NCI-H446 (cell line): ENCODE measurements at places on chromosomes 6 and 20.

DNA sequence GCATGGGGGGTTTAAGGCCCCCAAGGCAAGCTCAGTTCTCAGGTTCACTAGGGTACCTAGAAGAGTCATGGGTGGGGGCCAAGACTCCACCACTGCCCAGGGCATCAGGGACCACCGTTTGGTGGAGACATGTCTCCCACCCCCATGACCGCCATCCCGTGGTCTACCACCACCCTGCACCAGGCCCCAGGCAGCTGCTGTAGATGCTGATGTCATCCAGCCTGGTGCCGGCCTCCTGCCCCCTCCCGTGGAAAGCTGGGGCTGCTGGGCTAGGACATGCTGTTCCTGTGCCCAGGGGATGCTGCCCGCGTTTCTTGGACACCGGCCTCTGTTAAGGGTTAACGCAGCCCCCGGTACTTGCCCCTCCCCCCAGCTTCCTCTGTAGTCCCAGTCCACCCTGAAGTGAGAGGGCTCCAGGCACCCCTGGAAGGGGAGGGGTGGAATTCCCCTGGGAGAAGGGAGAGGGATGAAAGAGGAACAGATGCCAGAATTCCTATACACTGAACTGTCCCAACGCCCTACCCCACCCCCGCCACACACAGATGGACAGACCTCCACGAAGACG lies 587 bp downstream of the IP6K3 start:
- DNase-seq, result no peak

- no peak for DNase-seq
Measured at GRCh38 chr6:146890644-146891434, 292.1 kb downstream of the ADGB start.

GRCh38 chr20:48687117-48687800 lies 140.5 kb downstream of the PREX1 start:
- DNase-seq, result no peak

DNA sequence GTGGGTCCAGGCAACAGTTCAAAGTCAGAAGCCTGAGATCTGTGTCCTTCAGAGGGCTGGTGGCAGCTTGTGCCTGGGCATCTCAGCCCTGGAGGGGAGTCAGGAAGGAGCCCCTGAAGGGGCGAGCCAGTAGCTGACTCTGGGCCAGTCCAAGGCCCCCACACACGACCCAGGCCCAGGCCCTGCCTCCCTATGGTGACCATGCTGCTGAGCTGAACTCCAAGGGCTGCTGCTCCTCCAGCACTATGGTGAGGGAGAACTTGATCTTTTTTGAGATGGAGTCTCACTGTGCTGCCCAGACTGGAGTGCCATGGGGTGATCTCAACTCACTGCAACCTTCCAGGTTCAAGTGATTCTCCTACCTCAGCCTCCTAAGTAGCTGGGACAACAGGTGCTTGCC lies 15.2 kb upstream of the CST3 start:
- DNase-seq, result no peak

- DNase-seq, result no peak
Measured at GRCh38 chr20:12936020-12936419, 72.8 kb upstream of the SPTLC3 start.

DNA sequence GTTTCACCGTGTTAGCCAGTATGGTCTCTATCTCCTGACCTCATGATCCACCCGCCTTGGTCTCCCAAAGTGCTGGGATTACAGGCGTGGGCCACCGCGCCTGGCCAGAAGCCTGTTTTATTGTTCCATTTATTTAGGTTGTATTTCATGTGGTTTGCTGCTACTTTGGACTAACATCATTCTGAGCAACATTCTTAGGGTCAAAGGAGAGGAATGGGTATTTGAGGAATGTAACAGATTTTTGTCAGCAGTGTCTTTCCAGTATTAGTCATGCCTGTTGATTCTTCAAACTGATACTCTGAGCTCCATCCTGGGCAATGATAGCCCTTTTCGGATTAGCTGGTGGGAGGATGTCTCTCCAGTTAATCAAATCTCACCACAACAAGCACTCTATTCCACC lies 213.0 kb upstream of the CITED2 start:
- DNase-seq, result no peak

GRCh38 chr6:84455511-84456029 lies 228.1 kb upstream of the CEP162 start:
- no peak for DNase-seq

DNA sequence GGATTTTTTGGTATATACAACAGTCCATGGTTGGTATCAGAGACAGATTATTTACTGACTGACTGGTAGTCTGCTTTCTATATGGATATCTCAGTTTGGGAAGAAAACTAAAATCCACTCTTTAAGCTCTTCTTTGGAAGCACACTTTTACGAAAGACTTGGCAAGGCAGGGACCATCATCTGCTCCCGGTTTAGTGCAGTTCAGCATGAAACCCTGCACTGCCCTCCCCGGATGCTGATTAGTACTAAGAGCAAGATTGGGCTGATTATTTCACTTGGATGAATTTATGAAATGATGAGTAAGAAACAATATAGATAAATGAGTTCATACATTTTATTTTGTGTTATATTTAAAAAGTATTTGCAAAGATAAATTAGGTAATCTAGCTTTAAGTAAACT lies 56.3 kb downstream of the RGS17 start:
- no peak for DNase-seq

DNA sequence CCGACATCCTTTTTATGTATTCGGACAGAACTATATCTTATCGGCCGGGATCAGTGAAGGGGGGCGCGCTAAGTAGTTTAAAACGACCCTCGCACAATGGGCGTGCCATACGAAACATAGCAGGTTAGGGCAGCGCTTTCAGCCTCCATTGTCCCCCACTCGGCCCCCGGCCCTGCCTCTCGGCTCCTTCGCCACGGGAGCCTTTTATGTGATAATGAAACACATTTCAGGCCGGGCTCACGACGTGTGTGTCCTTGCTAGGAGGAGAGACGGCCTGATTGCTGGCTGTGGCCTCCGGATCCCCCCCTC lies 5.3 kb downstream of the FOXA2 start:
- DNase-seq, result no peak

DNA sequence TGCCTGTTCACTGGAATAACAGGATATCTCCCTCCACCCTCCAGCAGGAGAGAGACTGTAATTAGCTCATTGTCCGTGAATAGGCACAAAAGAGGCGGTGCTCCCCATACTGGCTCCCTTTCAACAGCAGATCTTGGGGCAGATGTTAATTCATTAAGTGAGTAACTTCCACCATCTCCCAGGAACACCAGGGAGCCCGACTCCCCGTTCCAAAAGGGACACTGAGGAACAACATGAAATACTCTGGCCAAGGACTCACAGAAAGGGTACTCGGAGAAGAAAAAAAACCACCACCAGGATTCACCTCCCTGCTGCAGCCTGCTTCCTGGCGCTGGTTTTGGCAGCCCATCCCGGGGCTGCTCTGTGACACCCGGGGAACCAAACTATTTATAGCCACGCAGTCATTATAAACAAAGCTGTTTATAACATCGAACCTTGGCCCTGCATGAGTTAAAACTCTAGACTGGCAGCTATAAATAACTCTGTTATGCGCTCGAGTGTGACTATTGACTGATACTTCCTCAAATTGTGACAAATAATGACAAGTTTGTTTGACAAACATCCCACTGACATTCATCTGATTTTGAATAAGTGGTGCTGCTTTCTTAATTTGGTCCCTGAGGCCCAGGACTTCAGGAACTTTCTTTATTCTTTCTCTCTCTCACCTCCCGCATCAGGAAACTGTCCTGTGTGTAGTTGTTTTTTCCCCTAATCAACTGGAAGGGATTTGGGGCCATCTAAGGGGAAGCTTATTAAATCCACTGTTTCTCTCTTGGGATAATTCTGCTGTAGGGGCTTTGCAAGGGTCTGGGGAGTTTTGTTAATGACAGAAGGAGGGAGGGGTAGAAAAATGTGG lies 521.6 kb downstream of the CD83 start:
- peak; percentile 91 for DNase-seq

DNA sequence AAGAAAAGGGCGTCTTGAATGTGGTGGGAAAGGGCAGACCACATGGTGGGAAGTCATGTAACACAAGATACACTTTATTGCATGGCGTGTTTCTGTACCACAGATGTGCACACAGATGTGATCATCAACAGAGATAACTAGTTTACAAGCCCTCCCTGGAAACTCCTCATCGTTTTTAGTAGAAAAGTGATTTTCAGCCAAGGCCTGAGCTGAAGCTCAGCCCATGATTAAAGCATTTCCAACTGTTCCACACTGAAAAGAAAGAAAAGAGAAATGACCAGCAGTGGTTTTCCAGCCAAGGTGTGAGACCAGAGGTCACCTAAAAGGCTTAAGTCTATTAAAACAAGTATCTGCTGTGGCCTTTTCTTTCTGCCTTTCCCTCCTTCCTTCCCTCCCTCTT lies 463.9 kb upstream of the JAG1 start:
- no peak for DNase-seq

DNA sequence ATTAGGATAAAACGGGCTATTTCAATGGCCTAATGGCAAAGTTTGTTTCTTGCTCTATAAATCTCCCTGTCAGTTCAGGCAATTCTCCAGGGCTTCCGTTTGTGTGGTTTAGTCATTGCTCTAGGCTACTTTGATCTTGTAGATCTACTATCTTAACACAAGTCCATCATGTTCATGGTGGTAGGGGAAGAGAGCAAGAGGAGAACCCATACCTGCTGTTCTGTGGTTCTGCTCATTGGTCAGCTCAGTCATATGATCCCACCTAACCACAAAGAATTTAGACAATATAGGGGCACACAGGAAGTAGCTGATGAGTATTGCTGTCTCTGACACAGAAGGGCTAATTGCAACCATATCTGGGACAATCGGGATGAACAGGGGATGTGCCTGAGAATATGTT lies 4.9 kb upstream of the DEK start:
- no peak for DNase-seq

DNA sequence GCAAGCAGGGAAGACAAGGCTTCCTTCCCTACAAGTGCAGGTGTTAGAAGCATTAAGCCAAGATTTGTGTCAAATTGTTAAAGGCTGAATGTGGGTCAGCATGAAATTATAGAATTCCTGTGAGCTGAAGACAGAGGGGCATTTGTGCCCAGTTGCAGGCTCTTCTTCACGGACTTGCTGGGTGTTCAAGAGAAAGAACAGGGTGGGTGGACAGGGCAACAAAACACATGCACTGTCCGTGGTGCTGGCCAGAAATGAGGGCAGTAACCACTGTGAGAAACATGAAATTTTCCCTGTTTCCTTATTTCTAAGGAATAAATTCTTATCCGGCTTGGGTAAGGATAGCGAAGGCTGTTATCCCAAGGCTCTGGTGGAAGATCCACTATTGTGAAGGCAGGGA lies 579.5 kb upstream of the HTR1E start:
- no peak for DNase-seq

- no peak for DNase-seq
Measured at GRCh38 chr6:3291987-3292386, 33.2 kb downstream of the PSMG4 start.

DNA sequence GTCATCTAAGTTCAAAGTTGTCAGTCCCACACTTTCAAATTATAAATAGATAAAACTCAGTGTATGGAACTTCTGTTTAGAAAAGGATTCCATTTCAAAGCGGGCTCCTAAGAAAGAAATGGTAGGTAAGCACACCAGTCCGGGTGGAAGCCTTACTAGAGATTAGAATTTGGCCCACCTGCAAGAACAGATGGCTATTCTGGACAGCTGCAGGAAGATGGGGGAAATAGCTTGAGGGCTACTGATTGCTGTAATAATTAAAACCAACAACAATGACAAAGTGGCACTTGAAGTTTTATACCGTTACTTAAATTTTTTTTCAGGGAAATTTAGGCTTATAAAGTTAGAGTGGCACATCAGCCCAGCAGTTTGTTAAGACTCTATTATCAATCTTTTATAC lies 83.3 kb downstream of the HIVEP2 start:
- DNase-seq, result no peak

GRCh38 chr6:137136065-137136464 lies 37.4 kb downstream of the IL22RA2 start:
- no peak for DNase-seq

DNA sequence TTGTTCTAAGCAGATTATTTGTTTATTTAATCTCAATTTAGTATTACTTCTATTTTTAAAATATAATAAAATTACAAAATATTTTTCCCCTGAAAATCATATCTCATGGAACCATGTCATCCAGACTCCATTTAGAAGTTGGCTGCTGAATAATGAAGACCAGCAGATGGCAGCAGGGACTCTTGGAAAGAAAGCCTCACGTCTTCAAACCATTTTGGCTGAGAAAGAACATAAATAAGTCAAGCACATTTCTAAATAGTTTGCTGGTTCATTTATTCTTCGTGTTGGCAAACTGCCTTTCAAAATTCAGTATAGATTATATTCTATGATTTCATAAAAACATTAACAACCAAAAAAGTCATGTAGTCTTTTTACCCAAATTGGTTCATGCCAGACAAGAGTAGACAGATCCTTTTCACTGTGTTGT lies 71.7 kb downstream of the RCAN2 start:
- peak; percentile 16 for DNase-seq

GRCh38 chr6:74757813-74758212 lies 448.0 kb downstream of the COL12A1 start:
- no peak for DNase-seq

DNA sequence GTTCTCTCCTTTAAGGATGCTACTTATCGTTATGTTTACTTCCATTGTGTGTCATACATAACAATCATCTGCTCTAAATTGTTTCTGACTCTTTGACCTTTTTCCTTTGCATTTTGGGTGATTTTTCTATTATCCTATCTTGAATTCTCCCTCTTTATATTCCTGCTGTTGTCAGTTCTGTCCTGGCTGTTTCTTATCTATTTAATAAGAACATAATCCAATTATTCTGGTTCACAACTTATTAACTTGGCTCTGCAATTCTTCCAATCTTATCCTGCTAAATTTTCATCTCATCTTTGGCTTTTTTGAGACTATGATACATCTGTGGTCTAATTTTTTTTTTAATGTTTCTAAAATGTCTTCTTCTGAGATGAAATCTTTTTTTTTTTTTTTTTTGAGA lies 54.7 kb upstream of the TOX2 start:
- no peak for DNase-seq

GRCh38 chr6:14422917-14423316 lies 305.3 kb downstream of the CD83 start:
- DNase-seq, result no peak

- no peak for DNase-seq
Measured at GRCh38 chr6:157885211-157885788, 62.3 kb downstream of the SNX9 start.

GRCh38 chr20:5402903-5403531 lies 86.3 kb upstream of the PROKR2 start:
- DNase-seq, result no peak
